Left kidney (tissue), 8 donors: ENCODE measurements at places on chromosomes 7 and 10. TPM values are rescaled to one million over a fixed set of nuclear protein-coding genes. Genes with fewer than 3 reads are reported as not detected.

DNA sequence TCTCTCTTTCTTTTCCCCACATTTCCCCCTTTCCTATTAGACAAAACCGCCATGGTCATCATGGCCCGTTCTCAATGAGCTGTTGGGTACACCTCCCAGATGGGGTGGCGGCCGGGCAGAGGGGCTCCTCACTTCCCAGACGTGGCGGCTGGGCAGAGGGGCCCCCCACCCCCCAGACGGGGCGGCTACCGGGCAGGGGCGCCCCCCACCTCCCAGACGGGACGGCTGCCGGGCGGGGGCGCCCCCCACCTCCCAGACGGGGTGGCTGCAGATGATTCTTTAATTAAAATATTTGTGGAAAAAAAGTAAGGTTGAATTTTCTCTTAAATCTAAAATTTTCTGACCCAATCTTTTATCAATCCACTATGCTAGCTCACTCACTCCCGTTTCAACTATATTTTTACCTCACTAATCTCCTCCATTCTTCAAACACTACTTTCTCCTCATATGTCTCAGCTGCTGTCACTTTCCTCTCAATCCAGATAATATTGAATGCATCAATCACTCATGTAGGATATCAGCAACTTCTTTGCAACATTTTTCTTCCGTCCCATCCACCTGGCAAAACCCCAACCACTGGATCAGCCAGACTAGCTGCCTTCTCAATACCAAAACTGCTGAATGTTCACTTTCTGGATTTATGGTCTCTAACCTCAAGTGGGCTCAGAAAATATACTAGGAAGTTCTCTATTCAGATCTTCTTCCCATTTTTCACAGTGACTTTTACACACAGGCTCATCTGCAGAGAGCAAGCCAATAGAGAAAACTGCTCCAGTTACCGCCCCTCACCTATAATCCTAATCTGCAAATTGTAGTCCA lies 81.1 kb upstream of the TRIM24 start:
- DNase-seq: no peak

- DNase-seq: no peak
These were observed 13.1 kb downstream of the PHTF2 start for GRCh38 chr7:77811516-77812289.

GRCh38 chr10:120917521-120918250 lies 66.5 kb downstream of the WDR11 start:
- DNase-seq: peak; percentile 35

- DNase-seq: no peak
These were observed 81.8 kb downstream of the PLCE1 start for GRCh38 chr10:94075506-94075905.

Gene TMEM243
- polyA plus RNA-seq: 40.7 TPM

DNA sequence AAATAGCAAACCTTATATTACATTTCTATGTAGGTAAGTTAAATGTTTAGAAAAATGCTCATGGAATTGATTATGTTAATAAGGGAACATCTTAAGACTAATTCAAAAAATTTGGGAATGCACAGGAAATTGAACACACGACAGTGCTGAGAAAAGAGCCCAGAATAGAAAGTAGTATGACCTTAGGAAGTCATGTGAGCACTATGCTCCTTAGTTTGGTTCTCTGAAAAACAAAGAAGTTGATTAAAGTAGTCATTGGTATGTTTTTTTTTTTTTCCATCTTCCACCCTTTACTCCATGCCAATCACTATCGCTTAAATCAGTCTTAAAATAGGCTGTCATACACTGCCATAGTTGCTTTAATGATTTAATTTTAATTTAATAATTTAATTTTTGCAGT lies 242.9 kb downstream of the ANKRD7 start:
- DNase-seq: no peak

DNA sequence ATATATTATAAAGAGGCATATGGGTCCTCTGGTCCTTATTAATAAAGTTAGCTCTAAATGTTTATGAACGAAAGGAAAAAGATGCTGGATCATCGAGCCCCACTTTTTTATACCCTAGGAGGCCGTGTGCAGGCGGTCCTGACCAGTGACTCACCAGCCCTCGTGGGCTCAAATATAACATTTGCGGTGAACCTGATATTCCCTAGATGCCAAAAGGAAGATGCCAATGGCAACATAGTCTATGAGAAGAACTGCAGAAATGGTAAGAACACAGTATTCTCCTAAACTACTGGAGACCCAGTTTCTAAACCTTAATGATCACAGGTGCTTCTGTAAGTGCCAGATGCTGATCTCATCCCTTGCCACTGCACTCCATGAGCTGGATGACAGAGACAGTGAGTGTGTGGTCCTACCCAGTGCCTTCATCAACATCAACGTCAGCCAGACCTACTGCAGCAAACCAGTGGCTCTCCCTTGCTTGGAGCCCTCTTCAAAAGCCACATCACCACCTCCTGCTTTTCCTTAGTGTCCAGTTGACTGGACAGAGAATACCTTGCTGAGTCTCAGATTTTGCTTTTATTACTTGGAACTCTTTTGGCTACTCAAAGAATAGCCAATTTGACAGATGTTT lies 7.6 kb downstream of the GPNMB start:
- DNase-seq: no peak

DNA sequence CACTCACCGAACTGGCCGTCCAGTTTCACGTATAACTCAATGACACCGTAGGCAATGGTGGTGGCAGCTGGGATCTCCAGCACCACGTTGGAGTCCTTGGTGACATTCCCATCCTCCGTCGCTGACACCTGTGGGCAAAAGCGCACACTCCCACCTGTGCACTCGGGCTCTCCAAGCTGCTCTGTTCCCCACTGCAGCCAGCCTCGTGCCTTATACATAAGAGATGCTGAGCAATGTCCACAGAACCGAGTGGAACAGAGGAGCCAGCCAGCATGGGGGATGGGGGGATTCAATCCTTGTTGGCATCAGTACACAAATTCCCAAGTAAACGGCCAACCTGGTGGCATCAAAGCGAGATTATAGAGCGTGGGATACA lies 40.0 kb downstream of the GSDME start:
- no peak for DNase-seq

Gene ATG9B
- polyA plus RNA-seq: 3.0 TPM

GRCh38 chr10:97991871-97992270 lies 38.5 kb downstream of the CRTAC1 start:
- peak; percentile 69 for DNase-seq
